ENCODE measurements at places on chromosomes 13 and 19.

DNA sequence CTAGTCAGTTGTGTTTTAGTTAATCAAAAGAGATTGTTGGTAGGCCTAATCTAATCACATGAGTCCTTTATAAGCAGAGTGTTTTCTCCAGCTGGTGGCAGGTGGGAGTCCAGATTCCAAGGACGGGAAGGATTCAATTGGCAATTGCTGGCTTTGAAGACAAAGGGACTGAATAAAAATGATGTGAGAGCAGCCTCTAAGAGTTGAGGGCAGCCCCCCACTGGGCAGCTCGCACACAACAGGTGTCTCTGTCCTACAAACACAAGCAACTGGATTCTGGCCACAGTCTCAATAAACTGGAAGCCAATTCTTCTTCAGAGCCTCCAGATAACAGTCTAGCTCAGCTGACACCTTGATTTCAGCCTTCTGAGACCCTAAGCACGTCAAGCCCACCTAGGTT lies 915.2 kb downstream of the PCDH9 start:
- DNase-seq, result no peak

DNA sequence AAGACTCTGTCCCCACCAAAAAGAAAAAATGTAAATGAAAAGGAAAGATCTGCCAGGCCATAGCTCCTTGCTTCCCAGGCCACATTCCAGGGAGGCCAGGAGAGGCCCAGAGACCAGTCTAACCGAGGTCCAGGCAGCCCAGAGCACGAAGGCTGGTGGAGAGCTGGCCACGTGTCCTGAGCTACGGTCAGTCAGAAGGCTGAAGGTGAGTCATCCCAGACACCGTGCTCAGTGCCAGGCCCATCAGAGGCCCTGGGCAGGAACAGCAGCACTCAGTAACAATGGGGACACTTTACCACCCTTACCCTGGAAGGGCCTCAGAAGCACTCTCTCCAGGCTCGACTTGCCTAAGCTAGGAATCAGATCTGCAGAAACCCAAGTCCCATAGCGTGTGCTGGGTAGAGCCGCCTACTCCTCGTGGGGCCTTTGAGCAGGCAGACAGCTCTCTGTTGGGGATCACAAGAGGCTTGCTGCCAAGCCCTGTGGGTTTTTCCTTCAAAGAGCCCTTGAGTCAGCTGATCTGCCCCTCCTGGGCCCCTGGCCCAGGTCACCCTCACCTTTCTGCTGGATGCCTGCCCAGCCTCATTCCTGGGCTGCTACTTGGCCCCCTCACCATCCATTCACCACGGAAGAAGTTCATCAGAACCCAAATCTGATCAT lies 11.6 kb upstream of the DNMT1 start:
- DNase-seq, result peak; percentile 88

DNA sequence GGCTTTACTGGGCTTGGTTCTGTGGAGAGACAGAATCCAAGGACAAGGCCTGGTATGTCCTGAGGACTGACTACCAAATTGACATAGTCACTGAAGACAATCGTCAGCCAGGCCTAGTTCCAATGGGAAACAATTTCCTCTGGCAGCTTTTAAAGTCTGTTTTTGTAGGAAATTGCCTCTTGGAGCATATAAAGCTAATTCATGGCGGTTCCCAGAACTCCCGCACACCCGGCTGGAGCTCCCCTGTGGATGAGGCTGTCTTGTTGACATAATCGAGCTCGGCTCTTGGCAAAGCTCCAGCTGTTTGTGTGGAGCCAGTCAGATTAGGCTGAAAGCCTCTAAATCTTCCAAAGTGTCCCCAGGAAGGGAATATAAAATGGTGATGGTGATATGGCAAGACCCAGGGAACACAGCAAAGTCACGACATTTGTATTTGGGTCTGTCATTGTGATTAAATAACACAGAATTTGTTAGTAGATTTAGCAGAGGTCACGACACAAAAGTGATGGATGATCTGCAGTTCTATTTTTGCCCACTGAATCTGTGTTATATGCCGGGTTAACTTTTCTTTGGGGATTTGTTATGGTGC lies 395.0 kb downstream of the PCDH9 start:
- DNase-seq, result peak; percentile 39

- no peak for DNase-seq
These were observed 86.7 kb downstream of the FNDC3A start for GRCh38 chr13:49062297-49062896.

GRCh38 chr19:11659612-11660011 lies 62.3 kb downstream of the ZNF627 start:
- no peak for DNase-seq

DNA sequence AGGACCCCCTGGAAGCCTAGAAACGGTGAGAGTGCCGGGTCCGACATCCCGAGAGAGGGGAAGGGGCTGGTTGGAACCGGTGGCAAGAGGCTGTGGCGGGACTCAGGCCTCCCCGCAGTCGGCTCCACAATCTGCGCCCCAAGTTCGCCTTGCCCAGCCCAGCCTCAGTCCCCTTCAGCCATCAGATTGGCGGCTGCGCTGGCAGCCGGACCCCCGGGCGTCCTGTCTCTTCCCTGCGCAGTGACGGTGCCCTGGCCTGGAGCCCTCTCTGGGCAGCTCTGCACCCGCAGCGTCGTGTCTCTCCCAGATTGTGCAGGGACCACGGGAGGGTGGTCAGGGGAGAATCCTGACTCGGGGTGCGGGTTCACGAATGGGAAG lies 315 bp downstream of the ZNF492 start:
- DNase-seq, result no peak

DNA sequence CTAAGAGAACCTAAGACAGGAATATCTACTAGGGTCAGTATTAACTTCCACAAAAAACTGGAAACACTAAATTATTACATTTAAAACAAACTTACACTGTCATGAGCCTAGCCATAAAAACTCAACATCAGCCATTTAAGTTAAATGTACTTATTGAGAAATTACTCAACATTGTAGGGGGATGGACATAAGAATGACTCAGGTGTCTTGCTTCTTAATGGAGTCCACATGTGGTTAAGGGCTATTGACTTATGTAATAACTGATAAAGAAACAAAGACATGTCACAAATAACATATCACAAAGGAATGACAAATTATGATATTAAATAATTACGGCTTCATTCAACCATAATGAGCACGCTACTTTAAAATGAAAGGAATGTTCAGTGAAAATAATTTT lies 36.2 kb downstream of the CLDN10 start:
- DNase-seq, result no peak

DNA sequence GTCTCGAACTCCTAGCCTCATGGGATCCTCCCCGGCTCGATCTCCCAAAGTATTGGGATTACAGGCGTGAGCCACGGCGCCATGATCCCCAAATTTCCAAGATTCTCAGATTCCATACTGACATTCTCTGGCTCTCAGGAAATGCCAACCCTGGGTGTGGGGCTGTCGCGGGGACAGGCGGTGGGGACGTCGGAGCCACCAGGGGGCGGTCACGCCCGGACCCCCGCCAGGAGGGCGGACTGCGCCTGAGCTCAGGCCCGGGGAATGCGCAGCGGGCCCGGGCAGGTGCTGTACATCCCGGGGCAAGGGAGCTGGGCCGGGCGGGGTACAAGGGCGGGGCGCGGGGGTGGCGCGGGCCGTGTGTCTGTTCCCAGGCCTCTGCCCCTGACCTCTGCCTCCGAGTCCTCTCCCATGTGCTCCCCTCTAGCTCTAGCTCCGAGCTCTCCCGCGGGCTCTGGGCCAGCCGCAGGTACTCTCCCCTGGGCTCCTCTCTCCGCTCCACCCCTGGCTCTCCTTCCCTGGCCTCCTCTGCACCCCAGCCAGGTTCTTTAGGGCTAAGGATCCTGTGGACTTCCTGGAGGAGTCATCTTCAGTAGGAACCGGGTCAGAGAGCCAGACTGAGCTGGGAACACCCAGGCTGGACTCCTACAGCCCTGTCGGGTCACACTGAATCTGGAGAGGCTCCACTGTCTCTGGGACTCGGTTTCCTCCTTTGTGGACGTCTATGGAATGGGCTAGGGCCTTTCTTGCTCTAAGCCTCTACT lies 2.4 kb downstream of the PPP1R13L start:
- no peak for DNase-seq

- no peak for DNase-seq
These were observed 10.2 kb upstream of the CBLC start for GRCh38 chr19:44767295-44768180.

DNA sequence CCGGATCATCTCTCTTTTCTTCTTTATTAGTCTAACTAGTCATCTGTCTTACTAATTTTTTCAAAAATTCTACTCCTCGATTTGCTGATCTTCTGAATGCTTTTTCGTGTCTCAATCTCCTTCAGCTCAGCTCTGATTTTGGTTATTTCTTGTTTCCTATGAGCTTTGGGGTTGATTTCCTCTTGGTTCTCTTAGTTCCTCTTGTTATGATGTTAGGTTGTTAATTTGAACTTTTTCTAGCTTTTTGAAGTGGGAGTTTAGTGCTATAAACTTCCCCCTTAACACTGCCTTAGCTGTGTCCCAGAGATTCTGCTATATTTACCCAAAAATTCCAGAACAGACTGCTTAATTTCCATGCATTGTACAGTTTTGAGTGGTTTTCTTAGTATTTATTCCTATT lies 3.4 kb downstream of the FCAR start:
- no peak for DNase-seq

- no peak for DNase-seq
These were observed 252.8 kb downstream of the SHISA2 start for GRCh38 chr13:25798998-25799397.

GRCh38 chr19:43735957-43736356 lies 18.8 kb downstream of the SMG9 start:
- peak; percentile 41 for DNase-seq

GRCh38 chr13:19661561-19661960 lies 28.1 kb downstream of the MPHOSPH8 start:
- DNase-seq, result no peak

DNA sequence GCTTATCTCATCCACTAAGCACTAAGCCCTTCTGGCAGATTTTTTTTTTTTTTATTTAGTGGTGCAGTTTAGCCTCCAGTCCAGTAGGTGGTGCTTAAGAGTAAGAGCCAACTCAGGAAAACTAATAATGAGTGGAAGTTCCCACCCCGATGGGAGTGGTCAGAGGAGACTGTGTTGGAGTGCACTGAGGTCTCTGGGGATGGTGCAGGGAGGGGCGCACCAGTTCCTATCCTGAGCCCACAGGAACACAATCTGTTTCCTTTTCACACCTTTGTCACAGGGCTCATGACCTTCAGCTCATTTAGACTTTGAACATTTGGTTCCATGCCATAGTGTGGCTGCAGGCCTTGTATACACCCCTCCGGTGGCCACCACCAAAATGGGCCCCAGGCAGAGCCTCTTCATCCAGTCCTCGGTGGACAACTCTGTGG lies 367.4 kb downstream of the SPRY2 start:
- DNase-seq, result no peak

DNA sequence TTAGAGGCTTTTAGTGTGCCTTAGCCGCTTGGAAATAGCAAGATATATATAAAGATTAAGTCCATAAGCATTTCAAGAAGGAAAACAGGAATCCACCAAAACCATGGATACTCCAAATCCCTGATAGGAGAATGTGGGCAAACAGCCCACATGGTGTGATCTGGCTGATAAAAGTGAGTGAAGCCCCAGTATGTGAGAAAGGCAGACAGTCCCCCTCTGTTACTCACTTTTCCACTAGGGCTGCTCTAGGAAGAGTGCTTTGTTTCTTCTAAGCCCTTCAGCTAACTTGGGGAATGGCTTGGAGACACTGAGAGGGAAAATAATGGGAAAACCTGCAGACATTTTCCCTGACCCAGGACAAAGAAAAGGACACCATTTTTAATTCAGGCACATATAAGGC lies 802.3 kb upstream of the PRR20A start:
- DNase-seq, result no peak

DNA sequence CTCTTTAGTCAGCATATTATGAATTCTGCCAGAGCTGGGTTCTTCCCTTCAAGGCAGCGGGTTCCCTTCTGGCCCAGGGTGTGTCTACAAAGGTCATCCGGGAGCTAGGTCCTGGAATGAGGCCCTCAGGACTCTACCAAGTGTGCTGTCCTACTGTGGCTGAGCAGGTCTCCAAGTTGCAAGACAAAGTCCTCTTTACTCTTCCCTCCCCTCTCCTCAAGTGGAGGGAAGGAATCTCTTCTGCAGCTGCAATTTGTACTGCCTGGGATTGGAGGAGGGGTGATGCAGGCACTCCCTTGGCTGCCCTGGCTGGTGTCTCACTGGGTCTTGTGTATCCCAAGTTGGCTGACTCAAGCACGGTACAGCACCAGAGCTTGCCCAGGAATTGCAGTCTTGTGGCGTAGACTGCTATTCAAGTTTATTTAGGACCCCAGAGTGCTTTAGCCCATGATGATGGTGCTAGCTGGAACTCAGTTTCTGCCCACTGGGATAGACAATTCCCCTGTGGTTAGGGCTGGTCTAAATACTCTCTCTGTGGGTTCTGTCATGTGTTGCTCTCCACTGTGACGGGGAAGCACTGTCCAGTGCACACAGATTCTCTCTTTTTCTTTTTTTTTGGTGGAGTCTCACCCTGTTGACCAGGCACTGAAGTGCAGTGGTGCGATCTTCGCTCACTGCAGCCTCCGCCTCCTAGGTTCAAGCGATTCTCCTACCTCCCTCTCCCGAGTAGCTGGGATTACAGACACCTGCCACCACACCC lies 28.5 kb downstream of the RFC3 start:
- no peak for DNase-seq

- no peak for DNase-seq
These were observed 515.5 kb downstream of the MYO16 start for GRCh38 chr13:109144693-109145437.

- DNase-seq, result no peak
These were observed 6.4 kb downstream of the TLE5 start for GRCh38 chr19:3055741-3056416.

DNA sequence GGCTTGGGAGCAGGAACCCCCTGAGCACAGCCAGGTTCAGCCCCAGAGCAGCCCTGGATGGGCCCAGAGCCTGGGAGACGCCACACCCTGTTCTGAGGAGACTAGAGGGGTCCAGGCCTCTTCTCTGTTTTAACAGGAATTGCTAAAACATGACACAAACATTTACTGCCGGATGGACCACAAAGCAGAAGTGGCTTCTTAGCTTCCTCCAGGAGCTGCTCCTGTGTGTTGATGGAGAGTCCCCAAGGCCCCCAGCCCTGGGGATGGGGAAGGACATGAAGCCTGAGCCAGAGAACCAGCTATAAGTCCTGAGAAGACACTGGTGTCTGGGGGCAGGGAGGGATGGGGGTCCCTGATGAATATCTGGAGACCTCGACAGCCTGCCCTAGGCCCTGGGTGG lies 14.6 kb downstream of the CEACAM3 start:
- no peak for DNase-seq

- no peak for DNase-seq
These were observed 1941.6 kb upstream of the PRR20A start for GRCh38 chr13:55199134-55199533.

Data from fibroblast of lung (primary cell).